ENCODE measurements at places on chromosomes 4 and X.

DNA sequence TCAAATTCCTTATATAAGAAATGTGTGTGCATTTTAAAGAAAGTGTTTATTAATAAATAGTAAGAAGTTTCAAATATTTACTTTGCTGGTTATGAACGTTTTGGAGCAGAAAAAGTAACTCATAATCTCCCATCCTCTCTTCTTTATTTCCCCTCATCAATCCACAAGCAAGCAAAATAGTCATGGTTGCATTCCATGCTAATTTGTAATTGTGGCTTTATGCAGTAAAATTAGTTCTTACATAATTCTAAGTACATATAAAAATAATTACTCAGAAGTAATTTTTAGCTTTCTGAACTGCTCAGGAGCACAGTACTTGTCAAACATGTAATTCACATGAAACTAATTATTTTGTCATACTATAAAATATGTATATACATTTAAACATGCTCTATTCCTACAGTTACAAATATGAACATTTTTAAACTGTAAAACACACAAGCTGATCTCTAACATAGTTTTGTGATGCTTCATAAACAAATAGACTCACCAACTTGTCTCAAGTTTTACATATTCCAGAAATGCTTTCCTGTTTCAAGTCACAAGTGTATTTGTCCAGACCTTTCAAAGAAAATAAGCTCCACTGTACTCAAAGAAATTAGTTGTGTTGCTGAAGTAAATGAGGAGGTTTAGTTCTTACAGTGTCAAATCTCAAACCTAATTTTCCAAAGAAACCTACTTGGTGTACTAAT lies 218.9 kb downstream of the PABPC4L start:
- no peaks in the 10 kb centered on the region for H3K36me3 ChIP-seq
- H3K4me3 ChIP-seq: no peak overlapping the region
- H3K27ac ChIP-seq: no peak overlapping the region
- no peak for ATAC-seq

DNA sequence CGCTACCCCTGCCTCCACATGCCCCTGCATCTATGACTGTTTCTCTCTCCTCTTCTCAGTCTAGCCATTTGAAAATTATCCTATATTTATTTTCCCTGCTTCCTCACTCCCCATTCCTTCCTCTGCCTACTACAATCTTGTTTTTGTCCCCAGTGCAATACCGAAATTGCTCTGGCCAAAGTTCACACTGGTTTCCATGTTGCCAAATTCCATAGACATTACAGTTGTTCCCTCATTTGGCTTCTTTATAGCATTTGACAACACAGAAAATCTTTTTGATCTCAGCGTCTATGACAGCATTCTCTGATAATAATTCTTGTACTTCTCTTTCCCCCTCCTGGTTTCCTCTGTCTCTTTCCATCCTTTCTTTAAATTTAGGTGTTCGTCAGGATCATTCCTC lies 99.4 kb downstream of the GPR82 start:
- ATAC-seq: no peak
- H3K27ac ChIP-seq: no peak overlapping the region
- no peak overlapping the region for H3K4me3 ChIP-seq
- peaks cover 15% of the 10 kb centered on the region for H3K36me3 ChIP-seq
- H3K27me3 ChIP-seq: no peaks in the 10 kb centered on the region

DNA sequence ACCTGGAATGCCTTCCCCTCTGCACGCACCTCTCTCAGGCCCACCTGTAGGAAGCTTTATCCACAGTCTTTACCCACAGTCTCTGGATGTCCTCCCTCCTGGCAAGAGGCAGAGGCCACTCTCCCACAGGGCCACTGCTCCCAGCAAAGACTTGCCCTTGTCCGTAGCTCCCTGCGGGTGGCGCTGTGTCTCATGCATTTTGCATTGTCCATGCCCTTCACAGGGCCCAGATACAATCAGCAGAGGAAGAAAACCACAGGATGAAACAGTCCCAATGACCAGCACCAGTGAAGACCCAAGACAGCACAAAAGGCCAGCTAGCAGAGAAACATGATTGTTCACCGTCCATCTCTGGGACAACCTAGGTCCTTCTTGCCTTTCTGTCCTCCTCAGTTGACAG lies 2.1 kb upstream of the NSG1 start:
- ATAC-seq: peak; percentile 33
- H3K4me1 ChIP-seq: peaks cover 5% of the 10 kb centered on the region
- no peaks in the 10 kb centered on the region for H3K27me3 ChIP-seq
- H3K27ac ChIP-seq: no peak overlapping the region

DNA sequence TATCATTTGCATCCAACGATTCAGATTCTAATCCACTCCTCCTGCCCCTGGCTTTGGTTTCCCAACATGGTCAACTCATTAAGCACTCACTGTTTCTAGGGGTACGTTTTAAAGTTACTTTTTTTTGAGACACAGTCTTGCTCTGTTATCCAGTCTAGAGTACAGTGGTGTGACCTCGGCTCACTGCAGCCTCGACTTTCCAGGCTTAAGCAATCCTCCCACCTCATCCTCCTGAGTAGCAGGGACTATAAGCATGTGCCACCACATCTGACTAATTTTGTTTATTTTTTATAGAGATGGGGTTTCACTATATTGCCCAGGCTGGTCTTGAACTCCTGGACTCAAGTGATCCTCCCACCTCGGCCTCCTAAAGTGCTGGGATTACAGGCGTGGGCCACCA lies 48.9 kb downstream of the TMEM156 start:
- H3K4me3 ChIP-seq: peak overlapping the region; percentile 72
- H3K4me1 ChIP-seq: peaks cover 58% of the 10 kb centered on the region
- peaks cover 89% of the 10 kb centered on the region for H3K36me3 ChIP-seq
- H3K27ac ChIP-seq: peak overlapping the region; percentile 83

DNA sequence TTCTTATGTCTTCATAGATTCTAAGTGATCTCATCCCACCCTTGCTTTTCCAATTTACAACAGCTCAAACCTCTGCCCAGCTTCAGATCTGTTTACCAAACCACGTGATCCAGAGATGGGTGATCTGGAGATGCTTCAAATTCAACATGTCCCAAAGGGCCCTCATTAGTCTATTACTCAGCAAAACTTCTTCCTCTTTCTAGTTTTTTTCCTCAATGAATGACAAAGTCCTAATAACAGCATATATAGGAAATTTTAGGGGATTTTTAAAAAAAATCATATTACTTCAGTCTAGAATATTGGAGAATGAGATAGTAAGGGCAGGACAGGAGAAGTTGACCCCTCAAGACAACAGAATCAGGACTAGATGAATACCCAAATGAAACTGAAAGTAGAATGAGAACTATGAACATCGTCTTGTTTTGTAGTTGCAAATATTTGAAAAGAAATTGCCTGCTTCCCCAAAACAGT lies 127.1 kb downstream of the CFAP299 start:
- no peak for ATAC-seq
- H3K4me1 ChIP-seq: peaks cover 7% of the 10 kb centered on the region
- H3K27me3 ChIP-seq: no peaks in the 10 kb centered on the region
- no peaks in the 10 kb centered on the region for H3K36me3 ChIP-seq
- H3K4me3 ChIP-seq: peak overlapping the region; percentile 53

GRCh38 chrX:29690061-29690460 lies 525.3 kb upstream of the MAGEB2 start:
- H3K36me3 ChIP-seq: no peaks in the 10 kb centered on the region
- H3K27me3 ChIP-seq: no peaks in the 10 kb centered on the region
- no peaks in the 10 kb centered on the region for H3K4me1 ChIP-seq
- no peak overlapping the region for H3K4me3 ChIP-seq

DNA sequence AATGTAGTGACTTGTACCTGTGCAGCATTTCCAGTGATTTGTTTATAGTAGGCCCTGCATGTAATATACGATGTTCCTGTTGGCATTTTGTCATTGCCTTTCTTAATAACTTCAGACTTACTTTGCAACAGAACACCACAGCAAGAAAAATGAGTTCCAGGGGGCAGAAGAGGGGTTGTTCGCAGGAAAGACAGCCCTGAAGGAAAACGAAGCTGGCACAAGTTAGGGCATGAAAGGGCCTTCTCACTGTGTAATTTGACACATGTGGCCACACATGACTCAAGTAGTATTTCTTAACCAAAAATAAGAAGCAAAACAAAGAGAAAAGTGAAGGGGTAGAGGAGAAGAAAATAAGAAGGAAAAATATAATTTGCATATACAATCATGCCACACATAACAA lies 265.8 kb upstream of the SMIM31 start:
- no peaks in the 10 kb centered on the region for H3K27me3 ChIP-seq
- ATAC-seq: no peak
- no peak overlapping the region for H3K4me3 ChIP-seq

DNA sequence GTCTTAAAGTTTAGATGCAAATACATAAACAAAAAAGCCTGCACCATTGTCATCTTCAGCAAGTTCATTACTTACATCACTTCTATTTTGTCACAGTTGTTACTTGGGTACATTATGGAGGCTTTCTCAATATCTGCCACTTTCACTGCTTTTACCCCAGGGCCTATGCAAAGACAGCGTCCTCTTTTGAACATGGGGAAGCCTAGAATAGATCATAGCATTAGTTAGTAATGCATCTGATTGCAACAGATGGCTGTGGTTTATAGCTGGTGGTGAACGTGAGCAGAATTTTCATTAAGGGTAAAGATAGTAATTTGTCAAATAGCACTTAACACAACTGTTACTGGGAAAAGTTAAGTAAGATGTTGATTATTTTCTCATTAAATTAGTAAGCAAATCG lies 729 bp downstream of the CXCL11 start:
- H3K36me3 ChIP-seq: no peaks in the 10 kb centered on the region
- H3K4me1 ChIP-seq: no peaks in the 10 kb centered on the region
- peaks cover 6% of the 10 kb centered on the region for H3K27me3 ChIP-seq
- ATAC-seq: no peak
- no peak overlapping the region for H3K4me3 ChIP-seq

- H3K27me3 ChIP-seq: peaks cover 3% of the 10 kb centered on the region
- no peaks in the 10 kb centered on the region for H3K4me1 ChIP-seq
- no peak overlapping the region for H3K4me3 ChIP-seq
Measured at GRCh38 chr4:173005912-173006633, 162.5 kb upstream of the GALNT7 start.

DNA sequence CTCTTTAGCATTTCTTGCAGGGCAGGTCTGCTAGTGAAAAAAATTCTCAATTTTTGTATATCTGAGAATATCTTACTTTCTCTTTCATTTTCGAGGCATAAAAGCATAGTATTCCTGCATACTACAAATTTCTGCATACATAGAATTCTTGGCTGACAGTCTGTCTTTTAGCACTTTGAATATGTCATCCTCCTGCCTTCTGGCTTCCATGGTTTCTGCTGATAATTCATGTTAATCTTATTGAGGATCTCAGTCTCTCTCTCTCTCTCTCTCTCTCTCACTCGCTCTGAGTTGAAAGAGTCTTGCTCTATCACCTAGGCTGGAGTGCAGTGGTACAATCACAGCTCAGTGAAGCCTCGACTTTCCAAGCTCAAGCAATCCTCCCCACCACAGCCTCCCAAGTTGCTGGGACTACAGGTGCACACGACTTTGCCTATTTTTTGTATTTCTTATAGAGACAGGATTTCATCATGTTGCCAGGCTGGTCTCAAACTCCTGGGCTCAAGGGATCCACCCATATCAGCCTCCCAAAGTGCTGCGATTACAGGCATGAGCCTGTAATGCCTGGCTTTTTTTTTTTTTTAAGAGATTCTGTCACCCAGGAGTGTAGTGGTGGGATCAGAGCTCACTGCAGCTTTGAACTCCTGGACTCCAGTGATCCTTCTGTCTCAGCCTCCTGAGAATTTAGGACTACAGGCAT lies 161.3 kb downstream of the FNIP2 start:
- peak overlapping the region; percentile 89 for H3K27ac ChIP-seq
- no peaks in the 10 kb centered on the region for H3K27me3 ChIP-seq
- H3K4me1 ChIP-seq: peaks cover 8% of the 10 kb centered on the region
- no peaks in the 10 kb centered on the region for H3K36me3 ChIP-seq

DNA sequence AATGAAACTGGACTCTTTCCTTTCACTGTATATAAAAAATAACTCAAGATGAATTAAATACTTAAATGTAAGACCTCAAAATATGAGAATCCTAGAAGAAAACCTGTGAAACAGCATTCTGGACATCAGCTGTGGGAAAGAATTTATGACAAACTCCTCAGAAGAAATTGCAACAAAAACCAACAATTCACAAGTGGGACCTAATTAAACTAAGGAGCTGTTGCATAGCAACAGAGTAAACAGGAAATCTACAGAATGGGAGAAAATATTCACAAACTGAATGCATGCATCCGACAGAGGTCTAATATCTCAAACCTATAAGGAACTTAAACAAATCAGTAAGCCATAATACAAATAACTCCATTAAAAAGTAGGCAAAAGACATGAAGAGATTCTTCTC lies 851.7 kb upstream of the PCDH10 start:
- H3K36me3 ChIP-seq: no peaks in the 10 kb centered on the region
- H3K4me1 ChIP-seq: no peaks in the 10 kb centered on the region
- H3K4me3 ChIP-seq: no peak overlapping the region
- H3K27ac ChIP-seq: no peak overlapping the region
- no peaks in the 10 kb centered on the region for H3K27me3 ChIP-seq

- ATAC-seq: no peak
- H3K36me3 ChIP-seq: no peaks in the 10 kb centered on the region
- H3K27me3 ChIP-seq: no peaks in the 10 kb centered on the region
Measured at GRCh38 chrX:44667771-44668170, 125.1 kb upstream of the FUNDC1 start.

- ATAC-seq: no peak
- H3K36me3 ChIP-seq: no peaks in the 10 kb centered on the region
- no peaks in the 10 kb centered on the region for H3K27me3 ChIP-seq
- no peak overlapping the region for H3K27ac ChIP-seq
- H3K4me3 ChIP-seq: no peak overlapping the region
- H3K4me1 ChIP-seq: no peaks in the 10 kb centered on the region
Measured at GRCh38 chr4:5322321-5322720, 271.0 kb downstream of the STK32B start.

GRCh38 chr4:620201-620600 lies 5.2 kb upstream of the PDE6B start:
- H3K27ac ChIP-seq: no peak overlapping the region
- peaks cover 25% of the 10 kb centered on the region for H3K27me3 ChIP-seq
- no peak for ATAC-seq
- H3K4me3 ChIP-seq: no peak overlapping the region

DNA sequence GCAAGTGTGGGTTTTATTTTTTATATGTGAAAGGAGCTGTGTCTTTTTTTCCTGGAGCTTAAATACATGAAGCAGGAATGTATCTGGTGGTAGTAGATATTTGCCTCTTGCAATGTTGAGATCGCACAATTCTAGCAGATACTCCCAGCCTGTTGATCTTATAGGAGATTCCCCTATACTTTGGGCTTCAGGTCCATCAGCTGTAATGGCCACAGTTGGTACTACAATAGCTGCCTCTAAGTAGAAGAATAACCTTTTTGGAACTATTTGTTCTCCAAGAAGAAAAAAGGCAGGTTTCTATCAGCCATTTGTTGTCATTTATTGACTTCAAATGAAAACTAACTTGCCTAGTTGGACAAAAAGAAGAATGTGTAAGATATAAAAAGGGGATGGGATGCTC lies 37.7 kb downstream of the LIMCH1 start:
- H3K4me3 ChIP-seq: no peak overlapping the region
- no peaks in the 10 kb centered on the region for H3K27me3 ChIP-seq
- H3K4me1 ChIP-seq: no peaks in the 10 kb centered on the region

DNA sequence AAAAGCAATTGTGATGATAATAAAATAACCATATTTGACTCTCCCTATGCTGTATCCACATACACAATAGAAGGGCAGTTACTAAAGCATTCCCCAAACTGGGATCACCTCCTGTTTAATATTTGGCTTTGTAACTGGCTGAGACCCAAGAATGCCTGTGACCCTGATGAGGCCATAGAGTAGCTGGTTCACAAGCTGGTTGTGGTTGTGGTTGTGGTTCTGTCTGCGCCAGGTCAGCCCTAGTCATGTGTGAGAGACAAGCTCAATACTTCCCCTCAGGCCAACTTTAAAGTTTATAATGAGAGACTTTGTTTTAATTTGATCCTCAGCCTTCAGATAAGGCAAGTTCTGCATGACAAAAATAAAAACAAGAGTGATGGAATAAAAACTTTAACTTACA lies 209.9 kb downstream of the PARM1 start:
- no peak overlapping the region for H3K4me3 ChIP-seq
- no peak for ATAC-seq
- no peaks in the 10 kb centered on the region for H3K27me3 ChIP-seq
- no peak overlapping the region for H3K27ac ChIP-seq

Data from activated T-helper 17 cell treated with anti-CD3 and anti-CD28 coated beads, Interleukin-2, amount 50 U/mL, for 72 hours (primary cell).